ENCODE measurements at places on chromosomes 11 and 22.
A peak's percentile ranks its signal among the peaks of the same experiment; 100 is the strongest.

DNA sequence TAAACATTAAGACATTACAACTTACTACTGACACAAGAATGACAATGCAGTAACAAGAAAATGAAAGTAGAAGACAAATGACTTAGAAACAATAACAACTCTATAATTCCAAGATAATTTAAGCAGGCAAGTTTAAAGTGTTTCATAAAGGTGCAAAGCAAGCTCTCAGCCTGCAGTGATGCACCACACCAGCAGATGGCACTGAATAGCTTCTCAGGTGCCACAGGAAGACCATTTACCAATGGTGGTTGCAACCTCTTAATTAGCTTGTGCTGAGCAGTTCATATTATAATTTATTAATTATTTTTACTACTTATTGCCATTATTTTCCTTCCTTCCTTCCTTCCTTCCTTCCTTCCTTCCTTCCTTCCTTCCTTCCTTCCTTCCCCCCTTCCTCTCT is 60.6 kb downstream of the NXPE2 start:
- DNase-seq = peak; percentile 21

GRCh38 chr11:21896746-21897602 is 295.9 kb upstream of the ANO5 start:
- DNase-seq = no peak

DNA sequence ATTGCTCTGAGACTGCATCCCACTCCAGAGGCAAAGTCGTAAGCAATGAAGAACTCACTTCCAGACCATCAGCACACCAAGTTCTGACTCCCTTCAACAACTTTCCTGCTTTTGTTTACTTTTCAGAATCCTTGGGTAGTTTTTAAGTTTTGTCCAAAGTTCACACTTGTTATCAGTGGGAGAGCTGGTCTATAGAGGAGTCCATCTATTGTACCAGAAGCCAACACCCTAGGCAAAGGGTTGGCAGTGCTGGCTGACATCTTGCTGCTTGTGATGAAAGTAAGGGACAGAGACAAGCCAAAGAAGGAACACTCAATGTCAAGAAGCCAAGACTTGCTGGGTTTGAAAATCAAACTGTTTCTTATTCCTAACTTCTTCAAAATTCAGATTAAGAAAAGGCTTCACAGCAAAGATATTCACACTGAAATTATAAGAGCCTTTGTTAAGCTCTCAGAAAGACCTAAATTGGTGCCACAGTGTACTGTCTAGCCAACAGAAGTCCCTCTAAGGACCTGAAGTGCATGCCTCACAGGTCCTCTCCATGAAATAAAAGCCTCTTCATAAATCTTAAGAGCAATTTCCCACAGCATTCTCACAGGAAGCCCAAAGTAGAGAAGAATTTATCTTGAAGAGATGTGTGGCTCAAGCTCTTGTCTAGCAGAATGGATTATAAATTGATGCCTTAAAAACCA is 21.5 kb upstream of the LINC01488 start:
- no peak for DNase-seq

DNA sequence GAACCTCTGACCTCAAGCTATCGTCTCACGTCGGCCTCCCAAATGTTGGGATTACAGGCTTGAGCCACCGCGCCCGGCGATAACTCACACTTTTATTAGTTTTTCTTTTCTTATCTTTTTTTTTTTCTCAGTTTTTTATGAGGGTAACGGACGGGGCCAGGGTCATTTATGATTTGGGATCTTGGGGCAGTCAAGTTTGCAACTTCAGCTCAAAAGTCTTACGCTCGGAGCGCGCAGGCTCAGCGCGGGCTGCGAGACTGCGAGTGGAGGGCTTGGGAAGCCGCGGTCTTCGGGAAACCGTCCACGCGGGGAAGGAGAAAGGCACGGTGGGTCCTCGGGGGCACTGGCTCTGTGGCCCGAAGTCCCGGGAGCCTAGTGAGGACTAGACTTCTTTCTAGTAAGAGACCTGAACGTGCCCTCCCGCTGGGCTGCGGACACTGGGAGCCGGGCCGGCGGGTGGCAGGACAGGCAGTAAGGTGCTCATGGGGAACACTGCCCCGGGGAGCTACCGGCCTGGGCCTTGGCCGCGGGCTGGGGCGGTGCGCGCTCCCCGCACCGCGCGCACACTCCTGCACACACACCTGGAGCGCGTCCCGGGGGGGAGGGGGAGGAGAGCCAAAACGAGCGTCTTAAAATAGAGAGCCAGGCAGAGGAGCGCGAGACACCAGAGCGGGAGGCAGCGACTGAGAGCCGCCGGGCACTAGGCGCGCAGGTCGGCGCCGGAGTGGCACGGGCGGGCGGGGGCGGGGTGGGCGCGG is 476 bp upstream of the BARX2 start:
- peak; percentile 44 for DNase-seq
